ENCODE measurements at places on chromosomes 2 and 18.

DNA sequence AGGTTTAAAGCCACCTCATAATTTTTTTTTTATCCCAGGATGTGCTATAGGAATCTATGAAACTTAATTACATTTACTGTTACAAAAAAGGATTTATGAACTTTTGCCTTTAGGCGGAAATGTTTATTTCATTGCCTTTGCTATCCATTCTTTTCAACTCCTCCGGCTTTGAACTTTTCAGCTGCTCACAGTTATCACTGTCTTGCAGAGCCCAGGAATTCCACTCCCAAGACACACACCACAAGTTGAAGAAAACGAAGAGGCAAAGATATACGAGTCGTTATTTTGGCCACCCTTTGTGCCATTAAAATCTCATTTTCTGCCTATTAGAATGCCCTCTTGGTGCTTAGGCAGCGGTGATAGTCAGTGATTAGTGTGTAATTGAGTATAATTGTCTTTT lies 80.0 kb downstream of the PAX3 start:
- DNase-seq = no peak

DNA sequence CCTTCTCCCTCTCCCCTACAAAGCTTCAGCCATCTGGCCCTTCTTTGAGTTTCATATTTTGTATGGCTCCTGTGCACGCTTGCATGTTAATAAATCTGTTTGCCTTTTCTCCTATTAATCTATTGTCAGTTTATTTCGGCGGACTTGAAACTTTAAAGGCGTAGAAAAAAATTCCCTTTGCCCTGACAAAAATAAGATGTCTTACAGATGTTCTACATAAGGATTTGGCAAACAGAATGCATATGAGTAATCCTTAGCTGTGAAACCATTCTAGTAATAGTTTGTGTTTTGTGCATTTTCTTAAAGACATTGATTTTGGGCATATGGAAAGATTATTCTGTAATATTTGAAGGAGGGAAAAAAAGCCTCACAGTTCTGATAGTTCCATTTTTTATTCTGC lies 15.0 kb upstream of the BMPR2 start:
- no peak for DNase-seq

DNA sequence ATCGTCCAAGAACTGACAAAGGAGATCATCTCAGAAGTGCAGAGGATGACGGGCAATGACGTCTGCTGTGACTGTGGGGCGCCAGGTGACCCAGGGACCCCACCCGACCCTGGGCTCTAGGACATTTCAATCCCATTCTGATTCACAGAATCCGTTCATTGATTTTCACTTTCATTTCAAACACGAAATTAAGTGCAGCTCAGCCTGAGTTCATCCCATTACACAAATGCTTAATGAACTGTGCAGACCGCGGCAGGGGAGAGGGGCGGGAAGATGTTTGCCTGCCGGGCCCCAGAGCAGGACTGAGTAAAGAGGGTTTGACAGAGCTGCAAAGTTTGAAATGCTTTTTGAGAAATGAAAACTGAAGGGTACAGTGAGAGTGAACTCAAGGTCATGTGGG lies 67.1 kb downstream of the ITGB1BP1 start:
- DNase-seq = no peak

GRCh38 chr2:172329416-172329773 lies 98.0 kb upstream of the ITGA6 start:
- no peak for DNase-seq

GRCh38 chr2:70081221-70081620 lies 6.1 kb upstream of the PCBP1 start:
- no peak for DNase-seq

DNA sequence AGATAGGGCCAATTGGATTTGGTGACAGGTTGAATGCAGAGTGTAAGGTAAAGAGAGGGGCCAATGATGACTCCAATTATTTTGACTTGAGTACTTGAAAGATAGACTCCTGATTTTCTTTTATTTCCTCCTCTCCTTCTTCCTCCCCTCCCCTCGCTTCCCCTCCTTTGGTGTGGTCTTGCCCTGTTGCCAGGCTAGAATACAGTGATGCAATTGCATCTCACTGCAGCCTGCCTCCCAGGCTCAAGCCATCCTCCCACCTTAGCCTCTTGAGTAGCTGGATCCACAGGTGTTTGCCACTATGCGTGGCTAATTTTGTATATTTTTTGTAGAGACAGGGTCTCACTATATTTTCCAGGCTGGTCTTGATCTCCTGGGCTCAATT lies 2.3 kb downstream of the DGUOK start:
- no peak for DNase-seq

DNA sequence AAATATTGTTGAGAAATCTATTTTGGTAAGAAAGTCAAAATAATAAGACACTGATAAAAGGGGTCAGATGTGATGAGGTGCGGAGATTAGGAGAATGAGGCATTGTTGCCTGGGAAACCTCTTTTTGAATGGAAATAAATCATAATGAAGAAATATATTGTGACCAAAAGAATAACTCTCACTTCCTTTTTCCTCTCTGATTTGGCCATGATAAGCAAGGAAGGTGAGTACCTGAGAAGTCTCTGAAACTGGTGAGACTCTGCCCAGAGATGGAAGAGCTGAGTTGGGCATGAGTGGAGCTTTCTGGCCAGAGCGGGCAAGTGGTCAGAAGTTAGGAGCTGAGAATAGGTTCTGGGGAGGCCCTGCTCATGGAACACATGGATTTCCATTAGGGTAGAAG lies 11.8 kb downstream of the LAMA3 start:
- no peak for DNase-seq

- no peak for DNase-seq
Measured at GRCh38 chr2:235302263-235302662, 191.6 kb upstream of the AGAP1 start.

DNA sequence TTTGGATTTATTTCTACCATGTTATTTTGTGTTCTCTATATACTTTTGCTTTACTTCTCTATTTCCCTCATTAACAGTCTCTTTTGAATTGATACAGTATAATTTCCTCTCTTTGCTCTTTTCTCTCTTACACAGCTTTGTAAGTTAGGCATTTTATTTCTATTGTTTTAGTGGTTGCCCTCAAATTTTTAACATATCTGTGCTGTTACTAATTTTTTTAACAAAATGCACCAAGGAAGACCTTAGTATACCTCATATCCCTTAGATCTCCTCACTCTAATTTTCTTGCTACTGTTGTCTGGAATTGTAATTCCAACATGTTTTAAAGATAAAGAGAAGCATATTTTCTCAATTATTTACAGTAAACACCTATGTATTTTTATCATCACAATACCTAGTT lies 416.8 kb upstream of the SLC14A2 start:
- DNase-seq = no peak

GRCh38 chr2:144084114-144084661 lies 435.7 kb downstream of the ZEB2 start:
- DNase-seq = no peak

DNA sequence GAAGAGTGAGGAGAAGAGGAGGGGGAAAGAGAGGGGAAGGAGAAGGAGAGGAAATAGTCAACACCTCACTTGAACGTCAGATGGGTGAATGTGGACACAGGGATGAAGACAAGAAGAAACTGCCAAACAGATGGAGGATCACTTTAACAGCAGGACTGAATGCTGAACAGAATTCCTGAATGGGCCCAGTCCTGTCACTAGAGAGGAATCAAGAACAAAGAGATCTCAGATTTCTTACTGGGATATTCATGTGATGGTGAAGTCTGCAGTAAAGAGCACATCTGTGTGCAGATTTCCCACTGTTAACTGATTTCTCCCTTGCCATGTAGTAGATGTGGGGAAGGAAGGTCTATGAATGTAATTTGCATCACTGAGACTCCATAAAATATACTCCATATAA lies 135.4 kb downstream of the L3MBTL4 start:
- no peak for DNase-seq

DNA sequence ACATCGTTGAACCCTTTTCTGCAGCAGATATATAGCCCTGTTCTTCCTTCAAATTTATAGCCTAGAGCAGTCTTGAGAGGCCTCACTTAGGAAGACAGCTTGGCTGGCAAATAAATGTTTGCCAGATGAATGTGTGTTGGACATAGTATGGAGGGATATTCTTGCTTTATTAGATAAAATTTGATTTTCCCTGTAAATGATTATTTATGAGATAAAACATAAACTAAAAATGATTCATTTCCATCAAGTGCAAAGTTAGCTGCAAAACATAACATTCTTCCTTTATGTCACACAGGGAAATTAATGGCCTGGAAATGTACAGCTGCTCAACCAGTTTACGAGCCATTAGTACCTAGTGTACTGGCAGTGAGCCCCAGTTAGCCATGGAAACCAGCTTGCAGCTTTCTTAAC lies 82.5 kb downstream of the LIMS1 start:
- DNase-seq = no peak

DNA sequence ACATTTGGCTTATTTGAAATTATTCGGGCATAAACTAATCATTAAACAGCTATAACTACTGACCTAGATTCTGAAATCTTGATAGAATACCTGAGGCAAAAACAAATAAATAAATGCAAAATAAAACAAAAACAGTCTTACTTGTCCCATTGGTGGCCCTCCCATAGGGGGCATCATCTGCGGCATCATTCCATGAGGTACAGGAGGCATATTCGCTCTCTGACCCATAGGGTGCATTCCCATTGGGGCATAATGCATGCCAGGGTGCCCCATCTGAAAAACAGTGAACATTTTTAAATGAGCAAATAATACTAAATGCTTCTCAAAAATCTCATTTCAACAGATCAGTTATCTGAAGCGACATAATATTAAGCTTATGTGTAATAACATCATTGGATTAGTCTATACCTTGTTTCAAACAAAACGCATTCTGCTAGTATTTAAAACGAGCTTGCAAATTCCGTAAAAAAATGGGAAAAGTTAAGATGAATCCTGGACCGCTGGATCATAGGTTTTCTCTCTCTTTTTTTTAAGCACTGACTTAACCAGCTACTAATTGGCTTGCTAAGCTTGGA lies 1.3 kb downstream of the PRPF40A start:
- DNase-seq = peak; percentile 76

- DNase-seq = no peak
Measured at GRCh38 chr2:127637725-127638252, 8.2 kb upstream of the GPR17 start.

DNA sequence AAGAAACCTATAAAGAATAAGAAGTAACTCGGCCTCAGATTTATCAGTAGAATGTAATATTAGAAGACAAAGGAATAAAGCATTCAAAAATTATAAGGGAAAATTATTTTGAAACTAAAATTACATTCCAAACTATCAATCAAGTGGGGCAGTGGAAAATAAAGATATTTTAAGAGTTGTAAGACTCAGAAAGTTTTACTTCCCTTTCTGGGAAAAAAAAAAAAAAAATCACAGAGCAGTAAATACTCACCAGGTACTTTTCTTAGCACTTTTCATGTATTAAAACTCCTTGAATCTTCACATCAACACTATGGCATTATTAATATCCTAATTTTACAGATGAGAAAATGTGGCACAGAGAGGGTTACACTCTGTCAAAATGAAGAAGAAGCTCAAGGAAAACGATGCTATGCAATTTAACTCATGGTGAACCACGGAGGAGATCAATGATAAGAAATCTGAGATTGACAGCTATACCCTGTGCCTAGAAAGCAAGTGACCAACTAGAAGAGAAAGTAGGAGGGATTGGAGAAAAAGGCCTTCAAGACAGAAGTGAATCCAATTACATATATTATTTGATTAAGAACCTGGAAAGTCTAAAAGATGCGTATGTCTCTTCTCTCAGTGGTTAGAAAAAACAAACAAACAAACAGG lies 238.9 kb upstream of the ID2 start:
- no peak for DNase-seq

DNA sequence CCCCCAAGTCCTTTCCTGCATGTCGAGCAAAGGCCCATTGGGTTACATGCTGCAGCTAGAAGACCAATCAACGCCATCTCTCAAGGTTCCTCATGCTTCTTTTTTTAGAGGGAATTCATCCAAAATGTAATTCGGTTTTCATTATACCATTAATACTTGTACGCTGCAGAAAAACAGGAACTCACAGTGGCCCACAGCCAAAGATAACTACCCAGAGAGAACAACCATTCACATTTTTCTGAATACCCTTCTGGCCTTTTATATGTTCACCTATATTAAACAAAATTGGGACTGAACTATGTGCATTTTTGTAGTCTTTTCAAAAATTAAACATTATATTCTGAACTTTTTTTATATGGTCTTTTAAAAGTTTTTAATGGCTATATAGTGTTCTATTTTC lies 25.8 kb downstream of the FARP2 start:
- no peak for DNase-seq

- DNase-seq = no peak
Measured at GRCh38 chr2:84492571-84492970, 23.7 kb upstream of the DNAH6 start.

GRCh38 chr2:46381263-46381849 lies 84.1 kb downstream of the EPAS1 start:
- DNase-seq = no peak

- no peak for DNase-seq
Measured at GRCh38 chr2:238444242-238444641, 17.5 kb downstream of the ASB1 start.

GRCh38 chr2:220935789-220936321 lies 636.2 kb downstream of the EPHA4 start:
- no peak for DNase-seq

- no peak for DNase-seq
Measured at GRCh38 chr18:48036641-48037421, 106.4 kb upstream of the SMAD2 start.

DNA sequence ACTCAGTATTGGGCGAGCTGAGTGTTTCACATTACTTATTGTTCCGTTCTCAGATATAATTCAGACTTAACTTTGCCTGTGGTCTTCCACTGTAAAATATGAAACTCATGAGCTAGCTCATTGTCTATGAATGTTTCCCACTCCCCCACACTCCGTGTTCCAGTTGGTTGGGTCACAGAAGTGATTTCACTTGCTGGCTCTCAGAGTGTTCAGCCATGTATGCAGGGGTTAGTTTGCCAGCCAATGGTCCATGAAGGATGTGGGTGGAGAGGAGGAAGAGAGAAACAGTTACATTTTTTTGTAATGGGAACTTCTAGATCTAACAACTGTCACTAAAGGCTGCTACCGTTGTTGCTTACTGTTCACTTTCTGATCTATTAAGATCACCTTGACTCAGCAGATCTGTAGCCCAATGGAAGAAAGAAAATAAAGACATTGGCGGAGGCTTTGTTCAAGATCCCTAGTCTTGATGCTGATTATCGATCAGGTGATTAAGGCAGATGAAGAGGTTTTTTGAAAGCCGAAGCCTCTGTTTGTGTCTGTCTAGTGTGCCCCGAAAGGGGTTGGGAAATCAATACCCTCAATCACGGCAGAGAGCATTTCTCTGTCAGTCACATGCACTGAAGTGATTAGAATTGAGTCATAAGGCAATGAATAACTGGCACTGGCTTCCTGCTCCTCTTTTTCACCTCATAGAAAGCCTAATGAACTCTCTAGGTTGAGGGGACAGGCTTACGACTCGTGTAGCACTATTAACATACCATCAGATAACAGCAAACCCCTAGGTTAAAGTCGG lies 279.7 kb upstream of the FIGN start:
- no peak for DNase-seq

GRCh38 chr2:10375570-10376281 lies 72.4 kb downstream of the ODC1 start:
- DNase-seq = no peak

- DNase-seq = no peak
Measured at GRCh38 chr2:7119132-7119835, 202.1 kb downstream of the RNF144A start.

GRCh38 chr2:30208453-30208852 lies 22.9 kb upstream of the LBH start:
- DNase-seq = peak; percentile 85

GRCh38 chr2:195505701-195506100 lies 151.3 kb upstream of the SLC39A10 start:
- DNase-seq = no peak

- DNase-seq = no peak
Measured at GRCh38 chr18:56217406-56217805, 421.0 kb downstream of the TXNL1 start.

Data from erythroblast (primary cell).